ENCODE measurements at places on chromosomes 7 and 10.

- no peak for DNase-seq
Measured at GRCh38 chr7:7428806-7429205, 106.9 kb downstream of the COL28A1 start.

DNA sequence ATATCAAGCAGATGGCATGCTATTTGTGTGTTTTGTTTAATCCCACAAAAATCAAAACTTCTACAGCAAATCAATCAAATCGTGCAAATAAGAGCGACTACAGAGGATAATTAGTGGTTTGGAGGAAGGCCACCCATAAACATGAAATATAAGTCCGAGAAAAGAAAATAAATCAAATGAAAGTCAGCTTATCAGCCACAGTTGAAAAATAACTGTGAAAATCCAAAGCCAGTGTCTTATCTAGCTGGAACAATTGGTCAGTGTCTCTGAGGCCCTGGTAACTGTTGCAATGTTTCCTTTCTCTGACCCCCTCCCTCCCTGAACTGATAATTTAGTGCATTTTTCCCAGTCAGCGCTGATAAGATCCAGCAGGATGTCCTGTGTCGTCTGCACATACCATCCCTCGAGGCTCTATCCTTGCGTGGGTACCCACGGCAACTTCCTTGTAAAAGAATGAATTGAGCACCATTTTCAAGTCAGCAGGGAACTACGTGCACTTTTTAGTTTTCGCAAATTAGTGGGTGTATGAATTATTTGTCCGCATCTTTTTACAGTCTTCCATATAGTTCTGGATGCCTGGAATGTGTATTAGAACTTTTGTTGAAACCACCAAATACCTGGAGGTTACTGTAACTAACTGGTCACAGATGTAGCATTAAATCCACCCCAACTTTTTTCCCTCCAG, 10.8 kb upstream of the JCAD start:
- DNase-seq: no peak

- DNase-seq: no peak
Measured at GRCh38 chr7:7731732-7732131, 13.3 kb upstream of the RPA3 start.

DNA sequence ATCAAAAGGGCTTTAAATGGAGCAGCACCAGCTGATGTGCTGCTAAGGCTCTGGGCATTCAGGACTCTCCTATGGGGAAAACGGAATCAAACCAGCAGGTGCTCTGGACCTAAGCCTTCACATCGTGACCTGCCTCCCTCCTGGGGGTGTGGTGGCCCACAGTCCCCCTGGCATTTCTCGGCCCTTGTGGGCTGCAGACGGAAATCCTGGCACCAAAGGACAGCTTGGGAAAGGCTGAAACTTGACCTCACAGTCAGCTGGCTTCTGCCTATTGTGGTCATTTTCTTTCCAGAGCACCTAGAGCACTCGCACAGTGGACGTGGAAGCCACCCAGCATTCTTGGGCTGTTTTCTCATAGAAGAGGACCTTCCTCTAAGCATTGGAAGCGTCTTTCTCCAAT, 74.8 kb downstream of the TPST1 start:
- no peak for DNase-seq

GRCh38 chr7:92835851-92836488, 403 bp downstream of the CDK6 start:
- DNase-seq: peak; percentile 3

- no peak for DNase-seq
Measured at GRCh38 chr10:133565441-133566294, at the start of gene SYCE1. TSS of gene SYCE1 (minus strand) at chr10:133565583. CDS start at chr10:133565529, 54 bp downstream.

DNA sequence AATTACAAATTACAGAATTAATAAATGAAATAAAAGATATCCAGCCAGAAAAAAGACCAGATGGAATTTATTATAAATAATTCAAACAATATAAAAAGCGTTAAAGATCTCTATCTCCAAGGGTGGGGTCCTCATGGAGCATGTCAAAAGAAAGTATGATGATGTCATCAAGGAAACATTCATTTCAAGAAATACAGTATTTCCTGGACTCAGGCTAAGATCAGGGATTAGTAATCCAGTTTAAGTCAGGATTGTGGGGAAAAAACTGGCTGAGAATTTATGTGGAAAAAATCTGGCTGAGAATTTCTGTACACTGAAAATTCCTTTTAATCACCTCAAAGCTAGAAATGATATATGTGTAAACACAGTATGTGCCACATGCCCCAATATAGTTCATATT, 1075.3 kb downstream of the XPNPEP1 start:
- DNase-seq: no peak

- no peak for DNase-seq
Measured at GRCh38 chr7:80054356-80054755, 80.3 kb upstream of the GNAI1 start.

GRCh38 chr7:134290286-134290685, 26.4 kb downstream of the SLC35B4 start:
- no peak for DNase-seq

DNA sequence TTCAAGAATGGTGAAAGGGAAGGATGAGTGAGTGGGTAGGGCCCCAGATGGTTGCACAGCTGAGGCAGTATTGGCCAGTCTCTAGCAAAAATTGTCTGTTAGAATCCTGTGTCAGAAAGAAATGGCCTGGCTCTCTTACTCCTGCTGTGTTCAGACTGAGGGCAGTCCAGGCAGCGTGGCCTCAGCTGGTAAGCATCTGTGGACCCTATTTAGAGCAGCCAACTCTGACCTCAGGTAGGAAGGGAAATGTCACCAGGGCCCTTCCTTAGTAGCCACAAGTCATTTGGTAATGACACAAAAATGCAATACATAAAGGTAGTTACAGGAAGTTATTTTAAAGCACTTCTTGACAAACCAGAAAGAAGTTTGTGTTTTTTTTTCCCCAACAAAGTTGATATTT, 1194.7 kb downstream of the CNTNAP2 start:
- DNase-seq: no peak

GRCh38 chr10:73743327-73743904, 756 bp upstream of the SEC24C start:
- no peak for DNase-seq

DNA sequence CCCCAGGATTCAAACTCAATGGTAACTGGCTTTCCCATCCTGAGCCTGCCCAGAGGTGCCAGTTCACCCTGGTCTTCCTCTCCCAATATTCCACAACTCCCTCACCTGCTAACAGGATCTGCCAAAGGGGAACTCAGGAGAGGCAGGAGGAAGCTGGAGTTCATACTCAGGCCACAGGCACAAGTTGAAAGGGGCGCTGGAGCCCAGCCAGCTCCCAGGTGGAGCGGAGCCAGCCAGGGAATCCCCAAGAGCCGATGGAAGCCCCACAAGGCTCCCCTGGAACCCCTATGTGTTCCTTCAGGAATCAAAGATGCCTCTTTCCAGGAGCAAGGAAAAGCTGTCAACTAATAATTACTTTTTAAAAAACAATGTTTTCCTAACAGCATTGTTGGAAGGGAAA, 63.5 kb downstream of the SH3PXD2A start:
- no peak for DNase-seq

- DNase-seq: no peak
Measured at GRCh38 chr7:102320601-102321350, 34.1 kb downstream of the SH2B2 start.

DNA sequence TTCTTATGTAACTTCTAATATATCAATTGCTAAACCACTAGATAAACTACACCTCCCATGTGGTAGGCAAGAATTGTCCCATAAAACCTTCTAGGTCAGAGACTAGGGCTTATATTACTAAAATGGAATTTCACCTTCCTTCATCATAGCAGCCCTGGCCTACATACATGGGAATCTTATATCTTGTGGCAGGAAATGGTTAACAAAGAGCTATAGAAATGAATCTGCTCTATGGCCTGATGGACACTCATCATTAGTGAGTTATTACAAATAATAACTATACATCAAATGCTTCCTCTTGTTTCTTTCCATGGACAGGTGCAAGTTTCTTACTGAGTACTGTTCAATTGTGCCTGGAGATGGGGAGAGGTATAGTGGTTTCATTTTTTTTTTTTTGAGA, 62.3 kb upstream of the PDLIM1 start:
- DNase-seq: no peak

GRCh38 chr7:4237296-4238235, 444.5 kb upstream of the FOXK1 start:
- DNase-seq: no peak

DNA sequence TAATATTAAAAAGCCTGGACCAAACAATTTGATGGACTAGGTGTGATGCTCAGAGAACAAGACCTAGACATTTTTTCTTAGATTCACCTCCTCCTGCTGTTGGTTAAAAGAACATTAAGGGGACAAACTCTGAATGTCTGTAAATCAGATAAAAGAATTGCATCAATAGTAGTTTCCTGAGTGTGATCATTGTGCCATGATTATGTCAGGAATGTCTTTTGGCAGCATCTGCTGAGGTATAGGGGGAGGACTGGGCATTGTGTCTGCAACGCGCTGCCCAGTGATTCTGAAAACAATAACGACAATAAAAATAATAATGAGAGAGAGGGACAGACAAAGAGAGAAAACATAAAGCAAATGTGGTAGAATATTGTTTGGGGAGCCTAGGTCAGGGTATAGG, 6.9 kb downstream of the C7orf57 start:
- no peak for DNase-seq

DNA sequence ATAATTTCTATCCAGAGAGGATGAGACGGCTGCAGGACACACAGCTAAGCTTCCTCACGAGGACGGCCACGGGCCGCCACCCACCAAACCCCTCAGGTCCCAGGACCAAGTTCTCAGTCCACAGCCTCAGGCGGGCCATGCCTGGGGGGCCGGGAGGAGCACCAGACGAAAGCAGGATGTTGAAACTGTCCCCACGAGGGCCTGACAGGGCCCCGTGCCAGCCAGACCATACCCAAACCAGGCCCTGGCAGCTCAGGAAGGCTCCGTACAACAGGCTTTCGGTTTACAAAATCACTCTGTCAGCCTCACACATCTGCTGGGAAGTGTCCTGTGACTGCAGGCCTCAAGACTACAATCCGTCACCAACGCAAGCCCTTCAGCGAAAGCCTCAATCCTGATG, 14.5 kb downstream of the TUBGCP2 start:
- DNase-seq: no peak

DNA sequence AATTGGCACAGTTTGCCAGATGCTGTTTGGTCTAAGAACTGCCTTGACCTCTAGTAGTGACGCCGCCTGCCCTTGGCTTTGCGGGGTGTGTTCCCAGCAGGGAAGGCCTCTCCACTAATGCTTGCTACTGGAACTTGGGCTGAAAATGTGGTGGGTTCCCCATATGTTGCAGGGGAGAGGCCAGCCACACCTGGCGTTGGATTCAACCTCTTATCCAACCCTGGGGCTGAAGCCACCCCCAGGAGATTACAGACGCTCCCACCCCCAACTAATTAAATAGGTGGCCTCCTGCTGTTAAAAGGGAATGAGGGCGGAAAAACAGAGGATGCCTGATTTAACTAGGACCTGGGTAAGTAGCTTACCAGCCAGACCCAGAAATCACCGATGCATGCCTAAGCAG, 19.2 kb upstream of the ATOH7 start:
- no peak for DNase-seq

GRCh38 chr7:142562688-142563087, 186.6 kb upstream of the PRSS1 start:
- no peak for DNase-seq

DNA sequence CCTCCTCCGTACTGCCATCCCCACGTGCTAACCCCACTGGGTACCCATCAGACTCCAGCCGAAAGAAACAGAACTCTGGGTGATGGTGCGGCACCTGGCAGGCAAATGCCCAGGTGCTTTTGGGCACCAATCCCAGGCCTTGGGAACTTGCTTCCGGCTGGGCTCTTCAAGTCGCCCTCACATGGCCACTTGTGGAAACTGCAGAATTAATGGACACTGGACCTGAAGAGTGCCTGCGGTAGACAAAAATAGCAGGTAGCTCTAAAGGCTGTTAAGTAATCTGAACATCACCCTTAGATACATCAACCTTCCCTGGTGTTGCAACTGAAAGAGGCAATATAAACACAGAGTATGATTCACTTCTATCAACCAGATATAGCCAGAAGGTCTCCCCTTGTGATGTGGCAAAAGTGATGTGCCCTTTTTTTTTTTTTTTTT, 644.4 kb downstream of the GRM8 start:
- DNase-seq: no peak

- no peak for DNase-seq
Measured at GRCh38 chr10:72322030-72322279, 32.8 kb downstream of the DNAJB12 start.

DNA sequence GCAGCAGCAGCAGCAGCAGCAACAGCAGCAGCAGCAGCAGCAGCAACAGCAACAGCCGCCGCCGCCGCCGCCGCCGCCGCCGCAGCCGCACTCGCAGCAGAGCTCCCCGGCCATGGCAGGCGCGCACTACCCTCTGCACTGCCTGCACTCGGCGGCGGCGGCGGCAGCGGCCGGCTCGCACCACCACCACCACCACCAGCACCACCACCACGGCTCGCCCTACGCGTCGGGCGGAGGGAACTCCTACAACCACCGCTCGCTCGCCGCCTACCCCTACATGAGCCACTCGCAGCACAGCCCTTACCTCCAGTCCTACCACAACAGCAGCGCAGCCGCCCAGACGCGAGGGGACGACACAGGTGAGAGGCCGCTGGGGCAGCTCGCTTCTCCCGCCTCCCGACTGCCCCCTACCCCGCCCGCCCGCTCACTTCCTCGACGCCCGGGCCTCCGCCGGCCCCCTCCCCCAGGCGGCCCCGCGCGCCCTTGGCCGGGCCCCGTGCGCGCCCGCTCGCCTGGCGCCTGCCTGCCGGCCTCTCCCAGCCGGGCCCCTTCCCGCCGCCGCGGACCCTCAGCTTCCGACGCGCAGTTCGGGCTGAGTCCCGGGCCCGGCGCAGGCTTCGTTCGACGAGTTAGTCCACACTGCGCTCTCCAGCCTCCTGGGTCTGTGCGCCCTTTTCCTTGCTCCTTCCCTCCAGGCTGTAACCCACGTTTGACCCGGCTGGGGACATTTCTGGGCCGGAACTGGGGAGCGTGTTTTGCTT, 882 bp downstream of the DLX6 start:
- no peak for DNase-seq

DNA sequence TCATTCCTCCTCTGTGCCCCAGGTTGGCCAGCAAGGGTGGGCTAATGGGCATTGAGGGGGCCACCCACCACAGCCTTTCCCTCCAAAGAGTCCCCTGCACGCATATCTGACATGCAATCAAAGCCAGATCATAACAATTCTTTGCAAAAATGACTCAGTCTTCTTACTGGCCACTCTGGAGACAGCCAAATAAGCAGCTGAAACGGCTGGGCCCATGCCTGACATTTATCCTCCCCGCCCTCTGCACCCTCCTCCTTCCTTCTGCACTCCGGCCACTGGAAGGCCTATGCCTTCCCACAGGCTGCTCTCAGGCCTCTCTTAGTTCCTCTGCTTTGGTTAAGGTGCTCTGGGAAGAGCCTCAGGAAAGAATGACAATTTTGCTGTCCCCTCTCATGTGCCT, 29.2 kb upstream of the NPFFR1 start:
- no peak for DNase-seq

- DNase-seq: no peak
Measured at GRCh38 chr7:128167042-128167701, 73.9 kb upstream of the LEP start.

Measured in activated CD8-positive, alpha-beta memory T cell treated with anti-CD3 and anti-CD28 coated beads for 1 hour (primary cell).